ENCODE measurements at places on chromosomes 5 and 9.

DNA sequence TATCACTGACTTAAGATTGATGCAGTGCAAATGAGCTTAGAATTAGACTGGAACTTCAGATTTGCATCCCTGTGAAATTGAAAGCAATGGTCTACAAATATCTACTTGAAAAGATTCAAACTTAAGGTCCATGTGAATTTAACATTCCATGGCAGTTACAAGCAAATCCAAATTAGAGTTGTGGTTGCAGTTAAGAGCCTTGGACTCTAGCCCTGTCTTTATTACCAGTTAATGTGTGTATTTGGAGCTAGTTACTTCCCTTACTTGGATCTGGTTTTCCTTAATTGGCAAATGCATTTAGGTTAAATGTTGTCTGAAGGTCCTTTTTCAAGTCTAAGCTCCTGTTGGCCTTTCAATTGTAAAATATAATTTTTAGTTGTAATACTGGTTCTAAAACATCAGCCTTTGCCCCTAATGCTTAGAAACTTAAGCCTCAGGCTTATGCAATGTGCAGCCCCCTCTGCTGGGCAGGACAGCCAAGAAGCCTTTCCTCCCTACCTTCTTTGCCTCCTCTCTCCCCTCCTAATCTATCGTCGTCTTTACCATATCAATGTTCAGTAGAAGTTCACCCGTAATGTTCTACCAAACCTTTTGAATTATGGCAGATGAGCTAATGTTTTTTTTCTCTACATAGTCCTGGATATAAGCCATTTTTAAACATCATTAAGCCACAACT is 59.5 kb downstream of the ERMP1 start:
- DNase-seq, result no peak

DNA sequence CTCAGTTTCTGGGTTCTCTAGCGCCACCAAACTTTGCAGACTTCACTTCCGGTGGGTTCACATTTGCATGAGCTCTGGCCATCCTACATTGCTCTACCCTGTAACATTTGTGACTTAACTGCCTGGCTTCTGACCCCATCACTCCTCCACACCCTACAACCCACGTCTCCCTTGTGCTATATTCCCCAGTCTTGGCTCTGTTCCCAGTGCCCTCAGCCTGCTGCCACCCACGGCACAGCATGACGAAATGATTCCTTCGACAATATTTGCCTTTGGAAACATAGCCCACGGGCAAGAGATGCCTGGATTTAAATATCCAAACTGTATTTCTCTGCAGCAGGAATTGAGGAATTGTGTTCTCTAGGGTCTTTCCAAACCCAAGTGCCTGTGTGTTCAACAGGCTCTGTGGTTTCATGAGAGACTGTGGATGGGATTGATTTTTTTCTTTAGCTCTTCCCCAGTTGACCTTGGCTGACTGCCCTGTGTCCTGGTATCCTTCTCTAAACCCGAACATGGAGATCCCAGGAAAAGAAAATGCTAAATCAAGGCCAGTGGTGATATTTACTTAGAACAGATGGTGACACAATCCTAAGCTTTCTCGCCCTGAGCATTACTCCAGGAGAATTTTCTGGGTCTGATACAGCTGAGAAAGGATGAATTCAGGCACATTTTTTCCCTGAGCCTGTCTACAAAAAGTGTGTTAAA is 44.4 kb upstream of the GRIA1 start:
- no peak for DNase-seq

DNA sequence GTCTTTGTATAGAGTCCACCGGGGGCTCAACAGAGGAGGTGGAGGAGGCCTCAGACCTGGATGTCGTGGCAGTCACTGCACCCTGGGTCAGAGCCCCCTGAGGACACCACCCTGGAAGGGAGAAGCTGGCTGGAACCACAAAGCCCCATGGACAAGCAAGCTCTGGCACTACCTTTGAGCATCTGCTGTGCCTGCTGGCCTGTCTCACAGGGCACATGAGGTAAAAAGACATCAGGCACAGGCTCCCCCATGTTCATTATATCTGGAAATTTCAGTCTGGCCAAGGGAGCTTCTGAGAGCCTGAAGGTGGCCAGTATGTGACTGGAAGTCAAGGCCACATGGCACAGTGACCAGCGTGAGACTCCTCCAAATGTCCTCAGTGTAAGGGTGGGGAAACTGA is 22.9 kb downstream of the KCNMB1 start:
- DNase-seq, result no peak

GRCh38 chr5:72013766-72014624 is 93.3 kb upstream of the MAP1B start:
- DNase-seq, result peak; percentile 80

GRCh38 chr5:158511454-158511853 is 588.3 kb downstream of the EBF1 start:
- DNase-seq, result no peak

- no peak for DNase-seq
These were observed 232.1 kb downstream of the MAN2A1 start for GRCh38 chr5:109921735-109922380.

GRCh38 chr9:123425836-123426365 is 69.9 kb downstream of the CRB2 start:
- no peak for DNase-seq

- no peak for DNase-seq
These were observed 140.6 kb upstream of the ZNF366 start for GRCh38 chr5:72647806-72648205.

GRCh38 chr9:99822806-99823591 is 1.3 kb downstream of the NR4A3 start:
- peak; percentile 56 for DNase-seq

DNA sequence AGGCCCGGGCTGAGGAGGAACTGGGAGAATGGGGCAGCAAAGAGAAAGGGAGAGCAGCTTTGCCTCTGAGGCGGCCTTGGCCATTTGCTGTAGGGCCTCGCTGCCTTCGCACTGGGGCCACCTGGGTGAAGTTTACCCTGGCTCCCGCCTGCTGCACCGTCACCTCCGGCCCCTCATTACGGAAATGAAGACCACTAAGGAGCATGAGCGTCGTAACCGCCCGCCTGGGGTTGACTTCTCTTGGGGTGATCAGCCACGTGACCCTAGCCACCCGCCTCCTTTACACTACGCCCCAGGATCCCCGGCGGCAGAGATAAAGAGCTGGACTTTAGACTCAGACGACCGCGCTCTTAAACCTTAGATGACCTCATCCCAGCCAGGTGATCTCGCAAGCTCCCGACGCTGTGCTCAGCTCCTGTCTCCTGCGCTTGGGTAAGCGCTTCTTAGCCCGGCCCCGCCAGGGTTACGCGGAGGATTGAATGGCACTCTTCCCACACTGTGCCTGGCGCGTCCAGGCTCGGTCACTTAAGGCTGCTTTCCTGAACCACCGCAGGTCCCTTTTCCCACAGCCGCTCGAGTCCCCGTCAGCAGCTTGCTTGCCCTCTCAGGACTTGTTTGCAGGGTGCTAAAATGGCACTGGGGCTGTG is 107.9 kb upstream of the LARP1 start:
- DNase-seq, result no peak

DNA sequence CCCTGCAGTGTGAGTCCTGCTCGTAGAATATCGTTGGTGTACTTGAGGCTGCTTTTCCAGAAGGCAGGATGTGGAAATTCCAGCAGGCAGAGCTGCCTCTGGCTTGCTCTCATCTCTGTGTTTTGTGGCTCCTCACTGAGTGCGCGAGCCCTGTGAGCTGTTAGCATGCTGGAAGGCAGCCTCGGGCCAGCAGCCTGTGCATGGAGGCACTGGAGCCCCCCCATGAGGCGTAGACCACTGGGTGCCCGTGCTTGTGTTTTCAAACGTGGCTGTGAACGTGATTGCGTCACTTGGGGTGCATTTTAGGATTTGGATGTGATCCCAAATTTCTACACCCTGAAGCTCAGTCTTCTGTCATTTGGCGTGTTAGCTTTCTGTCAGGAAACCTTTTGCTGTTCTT is 3.2 kb downstream of the WDR5 start:
- no peak for DNase-seq

- DNase-seq, result no peak
These were observed 1.3 kb downstream of the LVRN start for GRCh38 chr5:115963566-115963965.

GRCh38 chr5:168193493-168194250 is 97.8 kb upstream of the WWC1 start:
- DNase-seq, result no peak

GRCh38 chr9:107833295-107833694 is 343.7 kb upstream of the KLF4 start:
- DNase-seq, result no peak

GRCh38 chr9:5817862-5818261 is 15.1 kb downstream of the ERMP1 start:
- DNase-seq, result no peak

- no peak for DNase-seq
These were observed 6.0 kb downstream of the TRIM7 start for GRCh38 chr5:181198905-181199519.

DNA sequence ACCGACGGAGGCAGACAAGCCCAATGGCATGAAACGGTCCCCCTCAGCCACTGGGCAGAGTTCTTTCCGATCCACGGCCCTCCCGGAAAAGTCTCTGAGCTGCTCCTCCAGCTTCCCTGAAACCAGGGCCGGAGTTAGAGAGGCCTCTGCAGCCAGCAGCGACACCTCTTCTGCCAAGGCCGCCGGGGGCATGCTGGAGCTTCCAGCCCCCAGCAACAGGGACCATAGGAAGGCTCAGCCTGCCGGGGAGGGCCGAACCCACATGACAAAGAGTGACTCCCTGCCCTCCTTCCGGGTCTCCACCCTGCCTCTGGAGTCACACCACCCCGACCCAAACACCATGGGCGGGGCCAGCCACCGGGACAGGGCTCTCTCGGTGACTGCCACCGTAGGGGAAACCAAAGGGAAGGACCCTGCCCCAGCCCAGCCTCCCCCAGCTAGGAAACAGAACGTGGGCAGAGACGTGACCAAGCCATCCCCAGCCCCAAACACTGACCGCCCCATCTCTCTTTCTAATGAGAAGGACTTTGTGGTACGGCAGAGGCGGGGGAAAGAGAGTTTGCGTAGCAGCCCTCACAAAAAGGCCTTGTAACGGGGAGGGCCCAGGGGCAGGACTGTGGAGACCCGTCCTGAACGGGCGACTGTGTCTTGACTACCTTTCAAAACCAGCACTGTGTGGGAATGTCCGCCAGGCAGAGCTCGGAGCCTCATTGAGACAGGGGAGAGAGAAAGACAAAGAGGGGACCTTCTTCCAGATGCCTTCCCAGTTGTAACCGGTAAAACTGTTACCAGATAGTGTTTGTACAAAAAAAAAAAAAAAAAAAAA is 29.9 kb downstream of the CD180 start:
- no peak for DNase-seq

DNA sequence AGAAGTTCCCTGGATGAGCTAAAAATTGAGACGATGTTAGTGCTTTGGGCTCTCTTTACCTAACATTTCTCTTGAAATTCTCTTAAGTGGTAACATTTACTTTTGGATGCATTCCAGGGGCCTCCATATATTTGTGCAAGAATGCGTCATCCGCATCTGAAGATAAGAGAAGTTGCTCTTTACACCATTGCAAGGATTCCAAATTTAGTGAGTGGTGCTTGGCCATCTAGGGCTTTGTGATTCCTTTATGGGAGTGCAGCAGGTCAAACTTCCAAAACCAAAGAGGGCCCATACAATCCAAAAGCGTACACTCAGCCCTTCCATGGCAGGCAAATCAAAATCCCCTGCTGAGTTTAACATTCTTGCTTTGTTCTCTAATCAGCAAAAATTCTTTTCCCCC is 102.0 kb upstream of the DMAC1 start:
- no peak for DNase-seq

DNA sequence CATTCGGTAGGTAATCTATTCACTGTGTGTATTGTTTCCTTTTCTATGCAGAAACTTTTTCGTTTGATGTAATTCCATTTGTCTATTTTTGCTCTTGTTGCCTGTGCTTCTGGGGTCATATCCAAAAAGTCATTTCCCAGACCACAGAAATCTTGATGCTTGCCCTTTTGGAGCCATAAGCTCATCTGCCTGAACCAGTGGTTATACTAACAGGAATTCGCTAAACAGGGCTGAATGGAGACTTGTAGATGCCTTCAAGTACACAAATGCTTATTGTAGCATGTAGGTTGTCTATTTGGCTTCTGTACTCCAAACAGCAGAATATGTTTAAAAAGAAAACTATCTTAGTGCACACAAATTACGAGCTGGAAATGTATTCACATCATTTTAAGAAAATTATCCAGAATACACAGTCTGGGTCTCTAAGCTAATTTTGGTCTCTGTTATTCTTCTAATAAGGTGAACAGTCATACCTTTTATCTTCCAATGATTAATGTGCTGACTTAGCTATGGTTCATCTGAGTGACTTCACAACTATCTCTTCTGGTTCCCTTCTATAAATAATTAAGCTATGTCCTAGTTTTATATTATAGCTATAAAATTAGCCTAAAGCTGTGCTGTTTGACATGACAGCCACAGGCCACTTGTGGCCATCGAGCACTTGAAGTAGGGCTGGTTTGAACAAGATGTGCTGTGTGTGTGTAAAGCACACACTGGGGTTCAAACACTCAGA is 87.6 kb downstream of the DAPK1 start:
- DNase-seq, result no peak

GRCh38 chr9:86494644-86495111 is 140.5 kb upstream of the TUT7 start:
- DNase-seq, result no peak

GRCh38 chr5:74516211-74516636 is 124.3 kb downstream of the ENC1 start:
- no peak for DNase-seq

DNA sequence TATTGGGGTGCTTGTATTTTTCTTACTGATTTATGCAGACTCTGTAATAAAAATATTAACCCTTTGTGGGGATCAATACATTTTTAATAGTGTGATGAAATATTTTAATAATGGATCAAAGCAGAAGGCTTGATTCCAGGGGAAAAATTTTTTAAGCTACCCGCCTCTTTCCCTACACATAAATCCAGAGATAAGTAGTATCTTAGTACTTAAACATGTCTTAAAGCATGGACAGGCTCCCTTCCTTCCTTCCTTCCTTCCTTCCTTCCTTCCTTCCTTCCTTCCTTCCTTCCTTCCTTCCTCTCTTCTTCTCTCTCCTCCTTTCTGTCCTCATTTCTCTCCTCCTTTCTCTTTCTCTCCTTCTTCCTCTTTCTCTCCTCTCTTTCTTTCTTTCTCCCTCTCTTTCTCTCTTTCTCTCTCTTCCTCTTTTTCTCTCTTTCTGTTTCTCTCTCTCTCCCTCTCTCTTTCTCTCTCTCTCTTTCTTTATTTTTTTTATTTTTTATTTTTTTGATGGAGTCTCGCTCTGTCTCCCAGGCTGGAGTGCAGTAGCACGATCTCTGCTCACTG is 78.0 kb upstream of the SPRY4 start:
- no peak for DNase-seq

All from neuronal stem cell (in vitro differentiated cells).